Fibroblast of skin of left quadriceps (primary cell): ENCODE measurements at places on chromosomes 4 and X.

DNA sequence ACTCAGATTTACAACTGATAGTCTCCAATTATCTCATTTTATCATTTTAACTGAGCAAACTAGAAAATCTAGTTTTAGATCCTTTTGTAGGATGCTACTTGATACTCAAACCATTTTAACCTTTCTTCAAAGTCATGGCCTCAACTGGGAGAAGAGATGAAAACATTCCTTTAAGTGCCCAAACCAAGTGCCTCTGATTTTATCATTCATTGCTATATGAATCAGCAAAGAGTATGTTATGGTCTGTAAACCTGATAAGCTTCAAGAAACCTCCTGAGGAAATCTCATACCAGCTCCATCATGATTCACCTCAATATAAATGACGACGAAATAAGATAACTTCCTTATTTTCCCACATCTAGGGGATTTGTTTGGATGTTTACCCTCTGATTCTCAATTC is 119.9 kb downstream of the FAM13A start:
- peak; percentile 7 for DNase-seq

DNA sequence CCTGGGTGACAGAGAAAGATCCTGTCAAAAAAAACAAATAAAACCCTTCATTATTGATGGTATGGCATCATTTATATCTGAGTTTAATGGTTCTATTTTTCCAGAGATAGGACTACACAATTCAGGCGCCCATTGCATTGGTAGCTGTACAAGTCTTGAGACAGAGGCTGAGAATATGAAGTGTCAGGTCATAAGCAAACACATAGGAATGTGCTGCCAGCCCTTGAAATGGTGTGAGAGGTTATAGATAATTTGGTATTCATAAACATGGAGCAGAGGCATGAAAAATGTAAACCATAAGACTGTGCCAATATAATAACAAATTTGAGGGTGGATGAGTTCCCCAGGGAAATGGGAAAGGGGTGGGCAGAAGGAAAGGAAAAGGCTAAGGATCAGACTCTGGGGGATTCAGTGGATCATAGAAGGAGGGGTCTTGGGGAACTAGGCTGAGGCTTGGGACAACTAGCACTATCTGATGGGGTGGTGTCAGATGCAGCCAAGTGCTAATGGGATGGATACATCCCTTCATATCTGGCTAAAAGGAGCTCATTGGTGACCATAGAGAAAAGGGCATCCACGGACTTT is 50.8 kb downstream of the MAOA start:
- no peak for DNase-seq

DNA sequence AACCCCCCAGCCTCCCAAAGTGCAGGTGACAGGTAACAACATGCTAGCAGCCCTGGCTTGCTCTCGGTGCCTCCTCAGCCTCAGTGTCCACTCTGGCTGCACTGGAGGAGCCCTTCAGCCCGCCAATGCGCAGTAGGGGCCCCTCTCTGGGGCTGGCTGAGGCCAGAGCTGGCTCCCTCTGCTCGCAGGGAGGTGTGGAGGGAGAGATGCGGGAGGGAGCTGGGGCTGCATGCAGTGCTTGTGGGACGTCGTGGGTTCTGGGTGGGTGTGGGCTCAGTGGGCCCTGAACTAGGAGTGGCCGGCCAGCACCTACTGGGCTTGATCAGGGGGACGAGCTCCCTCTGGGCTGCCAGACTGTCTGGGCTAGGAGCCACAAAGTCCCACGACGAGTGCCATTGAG is 14.4 kb downstream of the C4orf46 start:
- DNase-seq: no peak

DNA sequence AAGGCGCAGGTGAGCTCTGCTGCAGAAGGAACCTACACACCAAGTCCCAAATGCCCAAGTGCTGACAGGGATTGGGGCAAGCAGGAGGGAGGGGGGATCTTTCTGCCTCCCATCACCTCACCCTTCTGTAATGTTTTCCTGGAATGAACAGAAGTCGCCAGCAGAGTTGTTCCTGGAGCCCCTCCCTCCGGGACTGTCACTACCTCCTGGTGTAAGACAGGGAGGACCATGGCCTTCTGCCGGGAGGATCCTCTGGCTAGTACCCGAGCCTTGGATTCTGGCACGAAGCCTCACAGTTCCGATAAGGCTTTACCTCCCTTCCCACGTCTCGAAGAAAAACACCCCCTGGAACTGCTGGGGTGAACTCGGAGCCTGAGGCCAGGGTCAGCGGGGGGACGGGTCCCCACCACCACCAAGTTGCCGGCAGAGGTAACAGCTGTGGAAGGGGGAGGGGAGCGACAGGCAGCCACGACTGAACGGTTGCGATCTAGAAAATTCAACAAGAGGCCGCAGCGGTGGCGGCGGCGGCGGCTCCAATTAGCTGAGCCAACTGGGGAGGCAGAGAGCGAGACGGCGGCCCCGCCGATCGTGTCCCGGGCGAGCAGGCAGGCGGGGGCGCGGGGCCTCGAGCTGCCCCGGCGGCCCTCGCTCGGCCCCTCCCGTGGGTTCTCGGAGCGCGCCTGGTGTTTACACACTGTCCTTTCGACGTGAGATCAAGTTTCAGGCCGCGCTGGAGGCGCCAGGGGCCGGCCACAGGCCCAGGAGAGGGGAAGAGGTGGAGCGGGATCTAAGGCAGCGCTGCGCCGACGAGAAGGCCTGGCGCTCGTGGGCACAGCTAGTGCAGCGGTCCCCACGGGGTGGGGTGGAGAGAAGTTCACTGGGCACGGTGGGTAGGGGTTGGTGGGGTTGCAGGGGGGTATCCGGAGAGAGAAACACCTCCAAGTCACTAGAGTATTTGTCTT is 53.7 kb upstream of the BCOR start:
- DNase-seq: no peak

DNA sequence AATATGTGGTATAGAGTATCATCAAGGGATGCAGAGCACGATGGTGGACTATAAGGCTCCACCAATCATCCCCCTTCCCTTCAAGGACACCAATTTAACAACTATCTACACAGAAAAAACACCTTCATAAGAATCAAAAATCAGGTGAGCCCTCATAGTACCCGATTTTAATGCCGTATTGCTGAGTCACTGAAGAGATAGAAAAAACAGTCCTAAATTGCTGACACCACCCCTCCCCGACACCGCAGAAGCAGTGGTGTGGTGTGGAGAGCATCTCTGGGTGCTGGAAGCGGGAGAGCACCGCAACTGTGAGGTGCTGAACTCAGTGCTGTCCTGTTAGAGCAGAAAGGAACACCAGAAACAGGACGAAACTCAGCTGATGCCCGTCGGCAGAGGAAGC is 49.3 kb downstream of the ABCB7 start:
- no peak for DNase-seq

- no peak for DNase-seq
Observed at GRCh38 chr4:158053086-158053485, 119.7 kb downstream of the GASK1B start.

- no peak for DNase-seq
Observed at GRCh38 chr4:96356591-96357370, 516.9 kb downstream of the PDHA2 start.
